ENCODE measurements at places on chromosomes 5 and 9.

DNA sequence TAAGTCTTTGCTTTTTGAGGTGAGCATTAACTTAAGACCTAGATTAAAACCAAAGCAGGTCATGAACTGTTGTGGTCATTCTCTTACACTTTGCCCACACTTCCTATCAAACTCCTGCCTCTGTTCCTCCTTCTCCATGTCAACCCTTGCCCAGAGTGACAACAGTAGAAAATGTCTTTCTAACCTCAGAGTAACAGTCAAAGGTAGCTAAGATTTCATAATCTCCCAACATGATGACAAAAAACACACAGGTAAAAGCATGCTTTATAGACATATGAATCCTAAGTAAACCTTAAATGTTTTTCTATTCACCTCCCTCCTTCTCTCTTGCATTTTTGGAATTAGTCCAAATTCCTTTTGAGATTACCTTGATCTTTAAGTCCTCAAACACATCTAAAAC, 422.3 kb downstream of the SPATA31D1 start:
- no peak for DNase-seq

GRCh38 chr5:56375011-56375410, 141.9 kb upstream of the ANKRD55 start:
- no peak for DNase-seq

DNA sequence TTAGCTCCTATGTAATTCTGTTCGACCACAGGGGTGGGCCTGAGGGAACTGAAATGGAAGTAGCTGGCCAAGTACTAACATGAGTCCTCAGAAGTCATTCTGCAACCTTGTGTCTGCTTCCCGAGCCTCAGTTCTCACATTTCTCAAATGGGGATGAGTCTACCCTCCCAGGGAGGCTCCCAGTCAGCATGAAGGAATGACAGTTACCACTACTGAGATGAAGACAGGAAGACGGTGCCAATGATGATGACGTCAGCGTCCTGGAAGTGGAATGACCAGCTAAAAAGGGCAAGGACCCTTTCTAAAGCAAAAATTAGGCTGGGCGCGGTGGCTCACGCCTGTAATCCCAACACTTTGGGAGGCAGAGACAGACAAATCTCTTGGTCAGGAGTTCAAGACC, 6.8 kb downstream of the PIP5KL1 start:
- no peak for DNase-seq

DNA sequence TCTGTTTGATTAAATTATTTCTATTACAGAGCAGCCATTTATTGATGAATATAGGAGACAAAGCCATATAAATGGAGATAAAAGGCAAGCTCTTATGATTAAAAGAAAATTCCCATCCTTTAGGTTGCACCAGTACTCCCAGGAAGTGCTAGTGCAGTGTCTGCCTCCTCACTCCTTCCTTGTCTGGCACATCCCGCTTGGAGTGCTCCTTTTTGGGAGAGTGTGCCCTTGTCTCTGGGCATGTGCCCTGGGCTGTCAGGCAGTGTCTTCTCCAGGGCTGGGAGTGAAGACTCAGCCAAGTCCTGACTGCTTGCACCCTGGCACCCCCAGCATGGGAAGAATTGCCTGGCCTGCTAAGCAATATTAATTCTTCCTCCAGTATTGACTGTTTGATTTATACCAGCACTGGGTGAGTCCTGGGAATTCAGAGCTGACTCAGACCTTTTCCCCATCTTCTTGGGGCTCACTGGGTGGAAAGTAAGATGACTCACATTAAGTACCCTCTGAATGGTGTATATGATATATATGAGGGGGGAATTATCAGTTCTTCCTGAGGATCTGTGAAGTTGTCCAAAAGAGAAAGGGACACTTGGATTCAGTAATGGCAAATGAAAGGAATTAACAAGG, 62.1 kb downstream of the ZSWIM6 start:
- no peak for DNase-seq

DNA sequence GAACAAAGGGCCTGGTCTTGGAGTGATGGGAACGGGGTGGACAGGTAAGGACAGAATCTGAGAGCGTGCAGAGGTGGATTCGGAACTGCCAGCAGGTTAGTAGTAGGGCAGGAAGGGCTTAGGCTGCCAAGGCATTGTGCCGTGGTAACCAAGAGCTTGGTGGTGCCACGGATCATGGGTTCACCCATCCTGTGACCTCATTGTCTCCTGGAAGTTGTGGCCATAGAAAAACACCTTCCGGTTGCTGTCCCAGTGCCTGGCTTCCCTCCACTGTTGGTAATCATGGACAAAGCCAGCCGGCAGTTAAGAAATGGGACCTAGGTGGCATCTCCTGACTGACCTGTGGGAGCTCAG, 42.5 kb upstream of the CFAP157 start:
- no peak for DNase-seq

- no peak for DNase-seq
These were observed 219.8 kb upstream of the C9orf72 start for GRCh38 chr9:27792971-27793689.

GRCh38 chr5:156330141-156330870, 3.3 kb downstream of the SGCD start:
- DNase-seq: no peak

GRCh38 chr9:17520268-17521064, 58.4 kb upstream of the SH3GL2 start:
- DNase-seq: no peak

- DNase-seq: no peak
These were observed 43.0 kb downstream of the AP3S1 start for GRCh38 chr5:115884704-115885103.

DNA sequence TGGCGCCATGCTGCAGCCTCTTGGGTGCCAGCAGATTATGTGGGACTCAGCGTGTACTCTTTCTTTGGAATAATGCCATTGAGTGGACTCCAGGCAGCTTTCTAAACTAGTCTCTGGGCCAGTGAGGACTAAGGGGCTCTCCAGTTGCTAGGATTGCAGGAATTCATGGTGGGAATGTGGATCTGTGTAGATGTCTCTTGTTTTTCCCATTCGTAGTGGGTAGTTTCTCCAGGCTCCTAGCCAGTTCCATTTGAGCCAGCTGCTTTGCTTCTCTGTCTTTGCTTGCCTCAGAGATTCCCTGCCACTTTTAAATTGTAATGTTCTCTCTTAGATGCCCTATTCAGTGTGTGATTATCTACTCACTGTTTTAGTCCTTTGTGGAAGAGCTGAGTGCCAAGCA, 42.6 kb downstream of the SLF1 start:
- DNase-seq: no peak

GRCh38 chr5:10306114-10306513, 1.6 kb downstream of the CMBL start:
- no peak for DNase-seq

DNA sequence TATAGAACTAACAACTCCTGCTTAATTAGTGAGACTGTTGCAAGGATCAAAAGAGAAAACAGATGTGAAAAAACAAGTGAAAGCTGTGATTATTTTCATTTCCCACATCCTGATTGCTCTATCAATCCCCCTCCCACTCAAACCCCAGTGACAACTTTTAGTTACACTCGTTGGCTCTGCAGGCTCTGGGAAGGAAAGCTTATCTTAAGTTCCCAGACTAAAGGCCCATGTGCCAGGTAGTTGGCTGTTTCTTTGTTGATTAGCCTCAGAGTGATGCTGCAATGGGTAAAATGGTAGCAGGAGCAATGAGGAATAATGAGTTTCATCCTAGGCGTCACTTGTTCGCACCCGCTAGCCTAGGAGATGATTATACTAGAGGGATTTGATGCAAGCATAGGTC, 133.3 kb upstream of the IFNE start:
- no peak for DNase-seq

- no peak for DNase-seq
These were observed 288.7 kb downstream of the DOCK8 start for GRCh38 chr9:503326-503725.

DNA sequence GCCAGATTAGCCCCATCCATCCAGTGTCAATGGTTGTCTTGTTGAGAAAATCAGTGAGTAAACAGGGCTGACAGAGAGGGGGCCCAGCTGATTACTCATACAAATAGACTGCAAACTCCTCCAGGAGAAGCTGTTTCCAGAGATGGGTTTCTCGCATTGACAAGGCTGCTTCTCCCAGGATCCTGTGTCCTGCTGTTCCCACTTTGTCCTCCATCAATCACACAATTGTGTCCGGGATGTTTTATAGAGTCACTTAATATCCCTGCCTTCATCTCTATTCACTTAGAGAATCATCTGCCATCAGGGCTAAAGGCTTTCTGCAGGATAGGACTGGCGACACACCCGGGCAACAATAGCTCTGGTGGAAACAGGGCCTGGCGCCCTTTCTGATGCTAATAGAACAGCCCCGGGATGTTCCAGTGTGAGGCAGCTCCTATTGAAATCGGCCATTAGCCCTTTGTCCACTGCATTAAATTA, 71.7 kb upstream of the TBCA start:
- no peak for DNase-seq

DNA sequence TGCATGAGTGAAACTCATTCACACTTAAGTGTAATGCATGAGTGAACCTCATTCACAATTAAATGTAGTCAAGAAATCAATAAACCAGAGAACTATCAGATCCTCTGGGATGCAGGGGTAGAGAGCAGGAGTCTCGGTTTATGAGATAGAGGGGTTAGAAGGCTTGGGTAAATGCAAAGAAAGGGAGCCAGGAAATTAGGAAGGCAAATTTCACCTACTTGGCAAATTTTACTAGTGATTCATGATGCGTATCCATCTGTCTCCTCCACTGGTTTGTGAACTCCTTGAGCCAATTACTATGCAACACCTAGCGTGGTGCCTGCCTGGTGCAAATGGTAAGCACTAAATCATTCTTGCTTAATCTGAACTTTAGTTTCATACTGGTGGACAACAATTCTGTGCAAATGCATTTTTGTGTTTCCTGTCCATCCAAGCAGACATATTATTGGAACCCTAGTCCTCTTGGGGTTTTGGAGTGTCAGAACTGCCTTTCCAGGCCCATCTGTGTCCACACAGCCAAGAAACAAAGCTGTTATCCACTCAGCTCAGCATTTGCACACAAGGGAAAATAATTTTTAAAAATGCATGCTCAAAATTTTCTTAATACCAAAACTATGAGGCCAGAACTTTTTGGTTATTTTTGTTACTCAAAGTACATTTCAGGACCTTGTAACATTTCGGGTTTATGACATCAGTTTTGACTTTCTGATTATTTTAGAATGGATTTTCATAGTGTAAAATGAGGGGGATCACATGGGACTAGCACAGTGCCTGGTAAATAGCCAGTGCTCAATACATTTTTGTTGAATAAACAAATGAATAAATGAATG, 5.2 kb downstream of the HAPLN1 start:
- DNase-seq: no peak

DNA sequence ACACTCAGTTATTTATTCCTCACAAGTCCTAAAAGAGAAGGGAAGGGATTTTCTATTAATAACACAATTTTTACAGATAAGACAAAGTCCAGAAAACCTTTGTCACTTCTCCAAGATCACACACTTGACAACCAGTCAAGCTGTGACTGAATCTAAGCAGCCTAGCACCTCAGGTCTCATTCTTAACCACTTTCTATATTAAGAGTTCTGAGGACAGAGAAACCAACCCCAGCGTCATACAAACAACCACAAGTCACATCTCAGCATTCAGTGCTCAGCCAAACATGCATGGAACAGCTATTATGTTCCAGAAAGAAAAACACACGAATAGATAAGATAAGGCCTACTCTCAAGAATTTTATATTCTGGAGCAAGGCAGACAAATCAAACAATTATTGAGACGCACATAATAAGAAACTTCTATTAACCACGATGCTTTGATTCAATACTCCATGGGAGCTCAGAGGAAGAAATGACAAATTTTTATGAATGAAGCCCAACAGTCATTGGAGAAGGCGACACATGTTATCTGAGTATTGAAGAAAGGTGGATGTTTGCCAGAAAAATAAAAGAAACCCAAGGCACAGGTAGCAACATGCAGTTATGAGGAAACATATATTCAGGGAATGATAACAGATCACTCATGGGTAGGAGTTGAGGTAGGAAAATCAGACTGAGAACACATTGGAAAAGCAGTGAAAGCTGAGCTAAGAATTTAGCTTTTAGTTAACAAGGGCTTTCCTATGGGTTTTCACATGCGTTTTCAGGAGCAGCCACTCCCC, 113.1 kb downstream of the HTR4 start:
- DNase-seq: no peak

DNA sequence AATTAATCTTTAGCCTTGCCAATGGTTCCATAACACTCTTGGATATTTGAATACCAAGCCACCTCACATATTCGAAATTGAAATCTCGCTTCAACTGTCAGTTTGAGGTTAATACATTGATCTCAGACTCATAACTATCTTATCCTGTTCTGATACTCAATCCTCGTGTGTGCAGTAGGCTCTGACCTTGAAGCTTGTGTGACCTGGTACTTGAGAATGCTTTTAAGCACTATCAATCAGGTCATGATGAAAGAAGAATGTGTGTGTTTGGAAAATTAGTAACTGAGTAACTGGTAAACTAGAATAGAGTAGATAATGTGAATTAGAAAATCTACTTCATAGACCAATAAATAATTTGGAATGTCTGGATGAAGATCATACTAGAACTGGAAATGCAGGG, 1266.7 kb downstream of the MAT2B start:
- no peak for DNase-seq

- no peak for DNase-seq
These were observed 21.9 kb downstream of the SEMA4D start for GRCh38 chr9:89475891-89476440.

- no peak for DNase-seq
These were observed 32.3 kb upstream of the NRG2 start for GRCh38 chr5:140075371-140075770.

- DNase-seq: no peak
These were observed 39.0 kb upstream of the OSMR start for GRCh38 chr5:38806775-38807258.

- no peak for DNase-seq
These were observed 77.0 kb upstream of the ZSWIM6 start for GRCh38 chr5:61254969-61255555.

DNA sequence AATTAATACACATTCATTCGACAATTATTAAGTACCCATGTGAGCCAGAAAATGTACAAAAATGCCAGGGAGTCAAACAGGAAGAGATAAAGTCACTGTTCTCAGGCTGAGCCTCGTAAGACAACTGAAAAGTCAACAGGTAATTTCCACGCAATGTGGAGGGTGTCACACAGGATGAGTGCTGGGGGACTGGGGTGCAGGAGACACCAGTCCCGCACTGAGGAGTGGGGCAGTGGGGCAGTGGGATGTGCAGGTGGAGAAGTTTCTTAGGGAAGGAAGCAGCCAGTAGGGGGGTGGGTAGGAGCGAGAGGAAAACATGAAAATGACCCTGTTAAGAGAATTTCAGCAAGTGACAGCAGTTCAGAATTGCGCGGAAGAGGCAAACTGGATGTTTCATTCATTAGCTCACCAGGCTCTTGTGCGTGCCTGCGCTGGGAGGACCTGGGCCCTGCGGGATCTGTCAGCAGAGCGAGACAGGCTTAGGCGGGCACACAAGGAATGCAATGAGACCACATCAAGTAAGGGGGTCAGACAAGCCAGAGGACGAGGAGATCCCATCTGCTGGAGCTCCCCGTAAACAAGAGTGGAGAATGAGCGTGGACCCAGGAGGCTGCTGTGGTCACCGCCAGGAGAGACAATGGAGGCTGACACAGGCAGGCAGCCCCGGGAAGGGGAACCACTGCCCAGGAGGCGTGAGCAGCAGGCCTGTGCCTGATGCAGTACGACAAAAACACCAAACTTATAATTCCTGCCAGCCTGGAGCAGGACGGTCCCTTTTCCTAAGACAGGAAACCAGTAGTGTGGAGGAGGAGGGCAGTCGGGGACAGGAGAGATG, 21.0 kb downstream of the CAMSAP1 start:
- no peak for DNase-seq

All from liver (tissue), 10 donors.